Activated T-helper 1 cell treated with Interleukin-2 at 50 U/mL for 16 hours (primary cell): ENCODE measurements at places on chromosomes 5 and 9.
A peak's percentile ranks its signal among the peaks of the same experiment; 100 is the strongest.

GRCh38 chr9:98230304-98230703 is 25.1 kb downstream of the TBC1D2 start:
- DNase-seq: no peak

DNA sequence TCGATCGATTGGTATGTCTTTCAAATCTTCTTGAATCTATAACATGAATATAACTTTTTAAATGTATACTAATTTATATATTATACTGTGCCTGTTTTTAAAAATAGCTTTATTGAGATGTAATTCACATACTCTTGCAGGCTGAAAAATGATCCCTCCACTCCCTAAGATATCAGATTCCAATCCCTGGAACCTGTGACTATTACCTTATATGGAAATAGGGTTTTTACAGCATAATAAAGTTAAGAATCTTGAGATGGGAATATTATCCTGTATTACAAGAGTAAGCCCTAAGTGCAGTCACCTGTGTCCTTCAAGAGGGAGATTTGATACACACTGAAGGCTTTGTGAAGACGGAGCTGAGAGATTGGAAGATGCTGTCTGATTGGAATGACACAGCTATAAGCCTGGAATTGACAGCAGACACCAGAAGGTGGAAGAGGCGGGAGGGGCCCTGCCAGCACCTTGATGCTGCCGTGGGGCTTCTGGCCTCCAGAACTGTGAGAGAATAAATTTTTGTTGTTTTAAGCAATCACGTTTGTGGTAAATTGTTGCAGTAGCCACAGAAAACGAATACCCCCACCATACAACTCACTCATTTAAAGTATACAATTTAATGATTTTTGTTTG is 161.3 kb downstream of the RMI1 start:
- DNase-seq: no peak

GRCh38 chr9:114476891-114477469 is 28.3 kb downstream of the WHRN start:
- DNase-seq: no peak

DNA sequence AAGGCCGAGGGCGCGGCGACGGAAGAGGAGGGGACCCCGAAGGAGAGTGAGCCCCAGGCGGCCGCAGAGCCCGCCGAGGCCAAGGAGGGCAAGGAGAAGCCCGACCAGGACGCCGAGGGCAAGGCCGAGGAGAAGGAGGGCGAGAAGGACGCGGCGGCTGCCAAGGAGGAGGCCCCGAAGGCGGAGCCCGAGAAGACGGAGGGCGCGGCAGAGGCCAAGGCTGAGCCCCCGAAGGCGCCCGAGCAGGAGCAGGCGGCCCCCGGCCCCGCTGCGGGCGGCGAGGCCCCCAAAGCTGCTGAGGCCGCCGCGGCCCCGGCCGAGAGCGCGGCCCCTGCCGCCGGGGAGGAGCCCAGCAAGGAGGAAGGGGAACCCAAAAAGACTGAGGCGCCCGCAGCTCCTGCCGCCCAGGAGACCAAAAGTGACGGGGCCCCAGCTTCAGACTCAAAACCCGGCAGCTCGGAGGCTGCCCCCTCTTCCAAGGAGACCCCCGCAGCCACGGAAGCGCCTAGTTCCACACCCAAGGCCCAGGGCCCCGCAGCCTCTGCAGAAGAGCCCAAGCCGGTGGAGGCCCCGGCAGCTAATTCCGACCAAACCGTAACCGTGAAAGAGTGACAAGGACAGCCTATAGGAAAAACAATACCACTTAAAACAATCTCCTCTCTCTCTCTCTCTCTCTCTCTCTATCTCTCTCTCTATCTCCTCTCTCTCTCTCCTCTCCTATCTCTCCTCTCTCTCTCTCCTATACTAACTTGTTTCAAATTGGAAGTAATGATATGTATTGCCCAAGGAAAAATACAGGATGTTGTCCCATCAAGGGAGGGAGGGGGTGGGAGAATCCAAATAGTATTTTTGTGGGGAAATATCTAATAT is 58.1 kb downstream of the BASP1 start:
- no peak for DNase-seq

DNA sequence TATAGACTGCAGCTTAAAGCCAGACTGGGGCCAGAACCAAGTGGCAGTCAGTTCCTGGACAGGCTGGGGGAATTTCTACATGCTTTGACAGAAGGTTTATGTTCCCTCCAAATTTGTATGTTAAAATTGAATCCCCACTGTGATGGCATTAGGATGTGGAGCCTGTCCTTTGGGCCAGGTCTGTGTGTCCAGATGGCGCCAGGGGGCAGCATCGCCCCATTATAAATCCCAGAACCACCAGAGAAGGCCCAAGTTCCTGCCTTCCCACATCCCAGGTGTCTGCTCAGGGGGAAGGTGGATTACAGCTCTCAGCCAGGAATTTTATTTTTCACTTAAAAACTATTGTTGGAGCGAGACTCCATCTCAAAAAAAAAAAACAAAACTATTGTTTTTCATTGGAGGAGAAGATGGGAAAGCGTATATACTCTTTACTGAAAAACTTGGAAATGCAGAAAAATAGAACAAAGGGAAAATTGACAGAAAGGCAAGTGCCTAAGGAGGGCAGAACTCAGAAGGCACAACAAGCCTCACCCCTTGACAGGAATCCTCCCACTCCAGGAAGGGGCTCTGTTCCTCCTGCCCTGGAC is 5.0 kb downstream of the IL3 start:
- peak; percentile 24 for DNase-seq

- no peak for DNase-seq
These were observed 22.6 kb downstream of the CNTFR start for GRCh38 chr9:34566972-34567371.
